ENCODE measurements at places on chromosomes 5 and 9.

DNA sequence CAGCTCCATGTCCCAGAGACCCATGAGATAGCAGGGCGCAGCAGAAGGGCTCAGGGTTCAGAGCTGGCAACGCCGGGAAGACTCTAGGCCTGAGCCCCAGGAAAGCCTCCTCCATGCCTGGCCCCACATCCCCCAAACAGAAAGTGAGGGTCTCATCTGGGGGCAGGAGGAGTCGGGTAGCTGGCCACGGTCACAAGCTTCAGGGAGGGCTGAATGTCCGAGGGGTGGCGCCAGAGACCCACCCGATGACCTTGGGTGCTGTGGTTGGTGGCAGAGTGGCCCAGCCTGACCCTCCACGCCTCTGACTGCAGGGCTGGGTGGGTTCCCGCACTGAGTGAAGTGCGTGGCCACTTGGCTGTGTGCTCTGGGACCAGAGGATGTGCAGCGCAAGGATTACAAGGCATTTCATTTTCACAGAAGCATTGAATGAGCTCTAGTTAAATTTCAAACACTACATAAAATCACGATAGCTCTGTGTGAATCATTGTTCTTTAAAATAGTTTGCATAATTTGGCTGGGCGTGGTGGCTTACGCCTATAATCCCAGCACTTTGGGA lies 3.0 kb downstream of the C8G start:
- no peak for DNase-seq

DNA sequence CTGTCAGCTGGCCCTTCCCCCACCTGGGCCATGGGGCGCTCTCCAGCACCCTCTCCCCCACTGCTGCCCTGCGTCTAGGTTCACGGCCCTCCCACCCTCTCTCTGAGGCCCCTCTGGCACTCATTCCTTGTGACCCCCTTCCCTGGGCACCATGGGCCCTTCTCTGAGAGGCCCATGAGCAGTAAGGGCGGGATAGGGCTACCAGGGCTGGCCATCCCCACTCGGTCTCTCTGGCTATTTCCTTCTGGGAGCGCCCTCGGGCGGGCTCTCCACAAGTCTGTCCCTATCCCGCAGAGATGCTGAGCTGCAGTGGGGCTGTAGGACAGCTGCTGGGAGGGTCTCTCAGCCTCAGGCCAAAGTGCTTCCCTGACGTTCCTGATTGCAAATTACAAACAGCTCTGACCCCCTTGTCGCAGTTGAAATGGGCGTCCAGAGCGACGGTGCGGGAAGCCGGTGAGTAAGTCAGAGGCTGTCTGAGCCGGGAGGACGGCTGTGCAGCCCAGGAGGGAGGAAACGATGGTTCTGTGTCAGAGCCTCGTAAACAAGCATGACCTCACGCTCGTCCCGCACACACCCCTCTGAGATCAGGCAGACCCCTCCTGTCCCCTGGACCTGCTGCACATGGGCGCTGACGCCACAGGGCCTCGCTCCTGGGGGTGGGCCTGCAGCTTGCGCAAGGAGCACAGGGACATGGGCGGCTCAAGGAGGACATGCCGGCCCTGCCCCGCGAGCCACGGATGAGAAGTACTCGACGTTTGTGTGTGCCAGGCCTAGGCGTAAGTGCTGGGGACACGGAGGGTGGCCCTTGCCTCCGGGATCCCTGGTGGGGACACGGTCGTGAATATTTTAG lies 36.3 kb upstream of the GFPT2 start:
- no peak for DNase-seq

- no peak for DNase-seq
Observed at GRCh38 chr9:16612627-16613026, 257.8 kb downstream of the BNC2 start.

DNA sequence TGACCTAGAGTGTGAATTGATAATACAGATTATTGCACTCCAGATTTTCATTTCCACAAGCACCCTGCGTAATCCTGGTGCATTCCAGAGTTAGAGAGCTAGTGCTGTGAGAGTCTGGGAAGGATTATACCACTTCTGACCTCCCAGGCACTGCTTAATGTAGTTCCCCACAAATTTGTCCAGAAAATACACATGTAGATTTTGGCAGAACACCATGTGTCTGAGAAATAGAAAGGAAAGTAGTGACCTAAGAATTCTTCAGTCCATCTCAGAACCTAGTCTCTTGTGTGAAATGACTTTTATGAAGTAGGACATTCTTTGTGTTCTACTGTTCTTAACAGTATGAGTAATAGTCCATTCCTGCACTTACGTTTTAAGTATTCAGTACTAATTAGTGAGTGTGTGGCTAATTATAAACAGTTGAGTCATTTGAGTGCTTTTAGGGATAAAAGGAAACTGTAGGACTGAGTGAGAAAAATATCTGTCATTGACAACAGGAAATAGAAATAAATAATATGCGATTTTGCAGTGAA lies 27.8 kb upstream of the PTPDC1 start:
- DNase-seq = no peak

DNA sequence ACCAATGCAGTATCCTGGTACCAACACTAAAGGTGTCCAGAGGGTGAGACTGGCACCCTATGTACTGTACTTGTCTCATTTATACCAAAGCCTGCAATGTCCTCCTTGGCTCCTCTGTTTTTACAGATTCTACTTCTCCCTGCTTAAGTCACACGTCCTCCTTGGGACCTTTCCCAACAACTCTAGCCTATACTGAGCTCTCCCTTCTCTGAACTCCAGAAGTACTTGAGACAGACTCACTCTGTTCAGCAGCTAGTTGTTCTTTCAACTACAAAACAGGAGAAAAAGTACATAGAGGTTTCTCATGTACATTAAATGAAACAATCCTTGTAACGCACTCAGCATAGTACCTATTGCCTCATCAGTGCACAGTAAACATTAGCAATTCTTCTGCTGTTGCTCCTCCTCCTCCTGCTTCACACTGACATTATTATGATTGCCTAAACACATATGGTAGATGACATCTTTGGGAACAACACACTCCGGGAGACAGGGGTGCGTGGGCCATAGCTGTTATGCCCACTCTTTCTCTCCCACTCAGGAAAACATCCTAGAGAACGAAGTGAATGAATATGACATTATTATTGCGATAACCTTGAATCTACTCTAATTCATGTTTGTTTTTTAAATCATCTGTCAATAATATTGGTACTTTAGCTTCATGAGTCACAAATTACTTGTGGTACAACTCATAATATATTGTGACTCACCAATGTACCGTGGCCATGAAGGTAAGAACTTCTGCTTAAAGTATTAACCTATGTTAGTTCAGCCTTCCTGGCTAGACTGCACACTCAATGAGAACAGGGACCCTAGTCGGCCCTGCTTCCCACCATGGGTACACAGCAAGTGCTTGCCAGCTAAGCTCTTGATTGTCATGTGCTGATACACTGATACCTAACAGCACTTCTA lies 180.3 kb upstream of the ADRA1B start:
- no peak for DNase-seq

DNA sequence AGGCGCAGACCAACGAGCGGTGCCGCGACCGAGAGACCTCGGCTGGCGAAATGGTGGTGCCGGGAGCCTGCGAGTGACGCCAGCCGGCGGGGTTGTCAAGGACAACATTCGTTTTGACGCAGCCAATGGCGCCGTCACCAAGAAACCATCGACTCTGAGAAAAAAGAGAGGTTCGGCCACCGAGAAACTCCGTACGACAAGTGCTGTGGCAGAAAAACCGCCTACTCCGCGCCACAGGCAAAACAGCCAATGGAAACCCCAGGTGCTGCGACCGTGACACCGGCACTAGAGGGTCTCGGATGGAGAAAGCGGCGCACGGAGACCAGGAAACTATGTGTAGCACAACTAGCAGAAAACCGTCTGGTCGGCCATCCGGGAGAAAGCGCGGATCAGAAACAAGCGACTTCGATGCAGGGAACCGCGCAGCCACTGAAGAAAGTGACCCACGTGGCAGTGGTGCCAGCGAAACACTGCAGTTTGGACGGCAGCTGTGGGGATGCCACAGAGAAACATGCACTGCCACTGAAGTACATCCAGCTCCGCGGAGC lies 88.8 kb downstream of the ANXA2R start:
- DNase-seq = peak; percentile 55

DNA sequence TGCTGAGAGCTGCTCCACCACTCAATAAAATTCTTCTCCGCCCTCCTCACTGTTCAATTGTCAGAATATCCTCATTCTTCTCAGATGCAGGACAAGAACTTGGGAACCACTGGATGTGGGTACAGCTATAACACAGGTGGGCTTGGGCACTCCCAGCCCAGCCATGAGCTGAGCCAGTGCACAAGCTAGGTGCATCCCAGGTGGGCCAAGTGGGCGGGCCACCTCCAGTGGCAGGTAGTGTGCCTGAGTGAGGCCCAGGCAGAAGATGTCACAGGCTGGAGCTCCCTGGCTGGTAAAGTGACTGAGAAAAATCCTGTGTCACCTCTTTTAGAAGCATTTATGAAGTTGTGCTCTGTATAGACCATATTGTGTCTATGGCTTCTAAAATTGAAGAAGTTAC lies 501.6 kb upstream of the TYRP1 start:
- DNase-seq = no peak

- no peak for DNase-seq
Observed at GRCh38 chr5:10709933-10710332, 51.1 kb downstream of the DAP start.

DNA sequence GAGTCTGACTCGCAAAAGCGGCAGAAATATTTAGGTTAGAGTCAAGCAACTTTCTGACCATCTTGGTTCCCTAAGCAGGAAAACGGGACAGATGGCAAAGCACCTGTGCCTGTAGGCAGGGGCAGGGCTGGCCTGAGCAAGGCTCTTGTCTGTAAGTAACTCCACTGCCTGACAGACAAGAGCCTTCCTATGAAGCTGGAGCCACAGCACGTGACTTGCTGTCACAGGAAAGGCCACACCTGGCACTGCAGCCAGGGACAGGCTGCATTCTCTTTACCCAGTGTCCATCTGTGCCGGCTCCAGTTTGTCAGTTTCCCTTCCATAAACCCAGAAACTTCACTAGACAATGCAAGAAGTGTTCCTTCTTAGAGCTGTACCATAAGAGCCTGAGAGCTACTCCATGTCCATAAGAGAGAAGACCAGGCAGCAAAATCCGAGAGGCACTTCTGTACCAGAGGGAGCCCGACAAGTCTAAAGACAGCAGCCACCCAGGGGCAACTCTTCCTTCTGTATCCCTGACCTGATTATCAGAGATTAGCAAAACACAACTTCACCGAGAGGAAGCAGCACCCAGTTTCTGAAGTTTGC lies 78.1 kb downstream of the GPR21 start:
- DNase-seq = no peak

- no peak for DNase-seq
Observed at GRCh38 chr9:107931071-107931715, 441.6 kb upstream of the KLF4 start.

DNA sequence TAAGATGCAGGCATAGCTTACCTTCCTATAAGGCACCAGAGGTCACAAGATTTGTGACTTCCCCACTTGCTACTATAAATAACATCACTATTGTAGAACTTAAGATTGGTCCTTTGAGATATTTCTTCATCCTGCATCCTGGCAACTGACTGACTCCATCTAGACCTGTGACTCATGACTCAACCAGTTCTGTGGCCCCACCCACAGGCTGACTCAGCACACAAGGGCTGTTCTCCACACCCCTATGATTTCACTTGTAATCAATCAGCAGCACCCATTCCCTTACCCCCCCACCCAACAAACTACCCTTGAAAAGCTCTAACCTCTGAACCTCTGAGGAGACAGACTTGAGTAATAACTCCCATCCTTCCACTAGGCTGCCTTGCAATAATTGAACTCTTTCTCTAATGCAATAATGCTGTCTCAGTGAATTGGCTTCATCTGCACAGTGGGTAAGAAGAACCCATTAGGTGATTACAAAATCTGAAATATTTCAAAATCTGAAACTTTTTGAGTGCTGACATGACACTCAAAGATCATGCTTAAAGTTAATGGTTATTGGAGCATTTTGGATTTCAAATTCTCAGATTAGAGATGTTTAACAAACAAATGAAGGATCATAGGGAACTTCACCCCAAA lies 296.7 kb downstream of the ARL15 start:
- no peak for DNase-seq

- no peak for DNase-seq
Observed at GRCh38 chr5:4627131-4627530, 513.0 kb upstream of the ADAMTS16 start.

GRCh38 chr5:142737179-142737578 lies 33.0 kb upstream of the ARHGAP26 start:
- no peak for DNase-seq

- no peak for DNase-seq
Observed at GRCh38 chr5:72427488-72428437, 79.4 kb downstream of the ZNF366 start.

- no peak for DNase-seq
Observed at GRCh38 chr9:98129451-98129881, 10.4 kb upstream of the TRIM14 start.

DNA sequence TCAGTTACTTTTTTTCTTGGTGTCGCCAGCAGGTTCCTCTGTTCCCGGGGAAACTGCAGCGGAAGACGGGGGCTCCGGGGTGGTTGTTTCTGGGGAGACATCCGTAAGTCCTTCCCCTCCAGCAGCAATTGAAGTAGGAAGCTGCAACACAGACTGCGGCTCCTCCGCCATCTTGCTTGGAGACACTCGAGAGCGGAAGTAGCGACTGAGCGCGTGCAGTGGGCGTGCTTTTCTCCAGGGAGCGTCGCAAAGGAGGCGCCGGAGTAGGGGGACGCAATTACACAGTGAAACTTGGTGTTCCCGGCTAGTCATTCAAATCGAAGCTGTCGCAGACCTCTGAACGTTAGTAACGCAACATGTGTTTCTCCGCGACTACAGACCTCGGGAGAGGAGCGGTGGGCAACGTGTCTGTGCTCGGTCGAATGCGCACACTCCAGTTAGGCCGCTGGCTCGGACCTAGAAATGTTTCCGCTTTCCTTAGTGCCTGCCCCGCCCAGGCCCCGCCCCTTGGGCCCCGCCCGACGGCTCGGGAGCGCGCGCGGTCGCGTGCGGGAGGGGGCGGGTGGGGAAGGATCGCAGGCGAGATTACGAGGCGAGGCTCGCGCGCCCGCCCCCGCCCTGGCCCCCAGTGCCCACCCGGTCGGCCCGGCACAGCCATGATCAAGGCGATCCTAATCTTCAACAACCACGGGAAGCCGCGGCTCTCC lies at the start of the genes AP3S1 and ATG12:
Gene AP3S1 (plus strand): TSS at position 554 of the 707 bp plus-strand sequence. CDS start 103 bp downstream, at position 657.
Gene ATG12 (minus strand): TSS at position 184 of the 707 bp plus-strand sequence. CDS start 13 bp downstream, at position 171.
- DNase-seq = peak; percentile 86

DNA sequence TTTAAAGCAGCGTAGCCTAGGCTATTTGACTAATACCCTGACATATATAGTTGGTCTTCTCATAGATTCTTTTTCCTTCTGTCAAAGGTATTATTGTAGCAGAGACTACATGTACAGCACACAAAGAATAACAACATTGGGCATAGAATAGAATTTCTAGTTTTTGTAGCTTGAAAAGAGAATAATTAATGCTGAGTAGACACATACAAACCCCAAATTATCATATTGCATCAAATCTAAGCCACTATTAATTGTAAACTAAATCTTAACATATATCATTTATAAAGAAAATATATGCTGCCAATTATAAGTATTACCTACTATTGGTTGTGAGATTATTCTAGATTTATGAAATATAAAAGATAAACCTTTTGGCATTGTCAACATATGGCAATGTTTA lies 574.5 kb downstream of the SLCO4C1 start:
- DNase-seq = no peak

DNA sequence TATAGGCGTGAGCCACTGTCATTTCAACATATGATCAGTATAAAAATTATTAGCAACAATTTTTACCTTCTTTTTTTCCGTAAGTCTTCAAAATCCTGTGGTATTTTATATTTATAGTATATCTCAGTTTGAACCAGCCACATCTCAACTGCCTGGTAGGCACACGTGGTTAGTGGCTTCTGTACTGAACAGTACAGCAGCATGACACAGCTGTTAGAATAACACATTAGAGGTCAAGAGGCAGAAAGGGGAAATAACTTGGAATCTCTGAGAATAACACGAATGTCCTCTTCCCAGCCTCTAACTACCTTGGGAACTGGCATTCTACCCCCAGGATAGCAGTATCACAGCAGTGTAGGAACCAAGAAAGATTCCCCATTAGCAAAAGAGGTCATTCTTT lies 108.5 kb upstream of the IQGAP2 start:
- no peak for DNase-seq

Data from activated CD8-positive, alpha-beta memory T cell treated with anti-CD3 and anti-CD28 coated beads for 1 hour (primary cell).